Suppressor macrophage treated with lipopolysaccharide for 4 hours (primary cell): ENCODE measurements at places on chromosomes 1 and 21.

DNA sequence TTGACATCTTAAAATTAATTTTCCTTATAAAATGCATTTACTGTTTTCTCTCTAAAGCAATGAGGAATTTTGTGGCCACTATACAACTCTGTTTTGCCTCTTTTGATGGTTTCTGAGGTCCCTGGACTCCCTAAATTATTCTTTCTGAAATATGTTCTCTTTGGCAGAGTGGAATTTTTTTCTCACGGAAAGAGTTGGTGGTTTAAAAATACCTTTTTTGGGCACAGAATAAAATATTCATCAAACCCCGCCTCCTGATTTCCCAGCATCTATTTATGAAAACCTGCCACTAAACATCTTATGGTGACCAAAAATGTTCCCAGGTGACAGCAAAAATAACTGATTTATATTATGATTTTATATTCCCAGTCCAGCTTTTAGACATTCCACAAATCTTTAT, 165.3 kb upstream of the SYT6 start:
- no peak for DNase-seq

DNA sequence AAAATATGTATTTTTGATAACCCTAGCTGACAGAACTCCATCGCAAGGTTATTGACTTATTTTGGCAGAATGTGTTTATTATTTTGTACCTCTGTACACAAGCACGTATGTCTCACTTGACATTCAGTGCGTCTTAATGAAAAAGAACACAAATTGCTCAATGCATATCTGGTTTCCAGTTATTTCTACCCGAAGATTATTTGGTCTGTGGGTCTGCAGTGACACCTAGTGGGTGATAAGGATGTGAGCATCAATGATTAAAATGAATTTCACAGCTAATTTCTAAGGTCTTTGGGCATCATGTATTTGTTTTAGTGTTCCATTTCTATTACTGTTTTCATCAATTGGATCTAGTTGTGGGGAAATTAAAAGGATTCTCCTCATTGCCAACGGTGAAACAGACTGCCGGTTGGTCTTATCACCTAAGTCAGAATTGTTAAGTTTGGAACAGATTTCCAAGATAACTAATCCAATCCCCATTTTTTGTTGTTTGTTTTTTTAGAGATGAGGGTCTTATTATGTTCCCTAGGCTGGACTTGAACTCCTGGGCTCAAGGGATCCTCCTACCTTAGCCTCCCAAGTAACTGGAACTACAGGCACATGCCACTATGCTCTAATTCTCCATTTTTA, 13.9 kb downstream of the DDX20 start:
- DNase-seq: peak; percentile 77

- no peak for DNase-seq
Measured at GRCh38 chr1:99216956-99217355, 47.3 kb upstream of the PLPPR4 start.

DNA sequence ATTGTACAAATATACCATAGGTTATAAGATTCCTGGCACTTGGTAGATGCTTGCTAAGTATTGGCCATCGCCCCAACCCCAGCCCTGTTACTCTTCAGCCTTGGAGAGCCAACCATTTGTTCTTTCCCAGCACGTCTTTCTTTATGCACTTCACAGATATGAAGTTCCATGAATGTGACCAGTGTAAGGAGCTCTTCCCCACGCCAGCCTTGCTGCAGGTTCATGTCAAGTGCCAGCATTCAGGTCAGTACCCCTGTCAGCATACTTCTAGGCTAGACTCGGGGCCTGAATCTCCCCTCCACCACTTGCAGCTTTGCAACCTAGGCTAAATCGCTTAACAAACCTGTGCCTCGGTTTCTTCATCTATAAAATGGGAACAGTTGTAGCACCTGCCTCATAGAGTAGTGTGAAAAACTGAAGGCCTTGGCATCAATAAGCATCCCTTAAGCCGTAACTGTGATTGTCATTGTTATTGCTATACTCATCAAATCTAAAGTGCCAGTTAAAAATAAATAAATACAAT, 41.0 kb upstream of the EPHA8 start:
- DNase-seq: no peak

DNA sequence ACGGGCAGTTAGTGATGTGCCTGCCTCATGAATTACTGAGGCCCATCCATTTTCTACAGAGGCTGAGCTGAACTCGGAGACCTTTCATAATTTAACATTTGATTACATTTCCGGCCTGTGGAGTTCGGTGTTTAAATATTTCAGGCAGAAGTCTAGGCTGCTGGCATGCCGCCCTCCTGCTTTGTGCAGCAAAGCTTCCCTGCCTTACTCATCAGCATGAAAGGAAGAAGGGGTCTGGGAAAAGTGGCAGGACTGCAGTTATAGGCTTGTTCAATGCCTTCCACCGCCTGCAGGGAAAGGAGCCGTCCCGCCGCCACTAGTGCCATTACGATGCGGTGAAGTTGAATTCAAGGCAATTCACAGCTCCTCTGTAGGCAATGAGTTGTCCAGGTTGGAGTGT, 527.9 kb downstream of the NPHP4 start:
- DNase-seq: no peak

GRCh38 chr1:234602334-234603220, 7.4 kb downstream of the IRF2BP2 start:
- DNase-seq: peak; percentile 91
